GM23248 (cell line): ENCODE measurements at places on chromosomes 12 and 14. TPM values are rescaled to one million over a fixed set of nuclear protein-coding genes. Genes with fewer than 3 reads are reported as not detected.

- H3K4me3 ChIP-seq, result no peak overlapping the region
- no peak overlapping the region for H3K27ac ChIP-seq
- no peaks in the 10 kb centered on the region for H3K27me3 ChIP-seq
- H3K4me1 ChIP-seq, result no peaks in the 10 kb centered on the region
- no peaks in the 10 kb centered on the region for H3K36me3 ChIP-seq
- DNase-seq, result no peak
Observed at GRCh38 chr14:26820138-26820537, 222.3 kb upstream of the NOVA1 start.

DNA sequence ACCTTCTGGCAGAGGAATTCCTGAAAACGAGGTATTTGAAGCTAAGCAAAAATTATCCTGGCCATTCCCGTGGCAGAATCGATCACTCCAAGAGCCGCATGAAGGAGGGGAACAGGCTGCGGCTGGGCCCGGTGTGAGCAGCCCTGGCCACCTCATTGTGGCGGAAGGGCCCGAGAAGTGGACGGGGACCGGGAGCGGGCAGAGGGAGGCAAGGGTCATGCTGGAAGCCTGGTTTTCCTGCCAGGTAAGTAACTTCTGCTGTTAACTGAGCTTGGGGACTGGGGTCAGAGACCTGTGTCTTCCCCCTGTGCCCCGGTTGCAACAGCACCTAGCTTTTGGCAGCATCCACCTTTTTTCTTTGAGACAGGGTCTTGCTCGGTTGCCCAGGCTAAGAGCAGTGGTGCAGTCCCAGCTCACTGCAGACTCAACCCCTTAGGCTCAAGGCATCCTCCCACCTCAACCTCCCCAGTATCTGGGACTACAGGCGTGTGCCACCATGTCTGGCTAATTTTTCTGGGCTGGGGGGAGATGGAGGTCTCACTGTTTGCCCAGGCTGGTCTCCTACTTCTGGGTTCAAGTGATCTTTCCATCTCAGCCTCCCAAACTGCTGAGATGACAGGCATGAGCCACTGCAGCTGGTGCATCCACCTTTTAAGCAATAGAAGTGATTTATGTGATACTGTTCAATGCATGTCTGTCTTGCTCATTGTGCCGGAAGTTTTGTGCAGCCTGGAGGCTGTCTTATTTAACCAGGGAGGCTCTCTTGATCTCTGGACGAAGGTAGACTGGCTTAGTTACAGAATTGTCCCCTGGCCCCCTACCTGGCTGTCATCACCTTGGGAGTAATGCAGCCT, 174.0 kb upstream of the MYL2 start:
- no peaks in the 10 kb centered on the region for H3K36me3 ChIP-seq
- H3K4me1 ChIP-seq, result no peaks in the 10 kb centered on the region
- no peak for DNase-seq
- no peak overlapping the region for H3K27ac ChIP-seq

DNA sequence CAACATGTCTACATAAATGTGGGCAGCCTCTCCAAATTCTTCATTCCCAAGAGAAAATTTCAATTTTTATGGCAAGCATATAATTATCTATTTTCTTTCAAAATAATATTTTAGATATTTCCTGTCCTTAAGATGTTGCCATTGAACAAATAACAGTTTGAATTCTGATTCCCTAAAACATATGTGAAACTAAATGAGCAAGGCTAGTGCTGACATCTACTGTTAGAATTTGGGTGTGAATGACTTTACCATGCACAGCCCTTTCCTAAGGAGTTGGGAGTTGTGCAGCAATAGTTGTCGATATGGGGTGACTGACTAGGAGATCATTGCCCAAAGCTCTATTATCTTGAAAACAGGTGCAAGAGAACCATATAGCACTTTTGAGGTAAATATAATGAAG, 108.2 kb upstream of the SLC38A4 start:
- DNase-seq, result peak; percentile 78
- H3K27me3 ChIP-seq, result no peaks in the 10 kb centered on the region
- no peak overlapping the region for H3K27ac ChIP-seq
- H3K36me3 ChIP-seq, result no peaks in the 10 kb centered on the region

GRCh38 chr12:96749999-96750398, 157.1 kb upstream of the NEDD1 start:
- H3K27me3 ChIP-seq, result no peaks in the 10 kb centered on the region
- H3K27ac ChIP-seq, result no peak overlapping the region
- H3K4me1 ChIP-seq, result no peaks in the 10 kb centered on the region
- no peak overlapping the region for H3K4me3 ChIP-seq

DNA sequence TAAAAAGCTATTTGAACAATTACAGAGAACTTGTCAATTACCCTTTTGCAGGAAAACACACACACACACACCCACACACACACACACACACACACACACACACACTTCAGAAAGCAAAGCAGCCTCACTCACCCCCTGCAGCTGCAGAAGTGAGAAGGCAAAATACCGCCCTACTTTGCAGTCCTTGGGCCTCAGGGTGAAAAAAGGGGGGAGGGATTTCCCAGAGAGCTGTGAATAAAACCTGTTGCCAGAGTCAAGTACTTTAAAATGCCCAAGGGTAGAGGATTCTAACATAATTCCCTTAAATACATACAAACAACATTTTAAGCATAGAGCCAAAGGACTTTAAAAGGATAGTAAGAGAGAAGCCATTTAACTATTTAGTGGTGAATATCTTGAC, 285.9 kb downstream of the MDGA2 start:
- H3K36me3 ChIP-seq, result no peaks in the 10 kb centered on the region
- no peak overlapping the region for H3K4me3 ChIP-seq
- H3K27me3 ChIP-seq, result no peaks in the 10 kb centered on the region
- no peak overlapping the region for H3K27ac ChIP-seq
- no peak for DNase-seq

- 0 out of 2 replicates have a peak, but pooled peaks cover 6% of the 10 kb centered on the region for H3K4me1 ChIP-seq
- H3K4me3 ChIP-seq, result no peak overlapping the region
- no peak overlapping the region for H3K27ac ChIP-seq
- no peaks in the 10 kb centered on the region for H3K36me3 ChIP-seq
Observed at GRCh38 chr12:26868447-26869103, 35.6 kb upstream of the ITPR2 start.

- H3K4me1 ChIP-seq, result no peaks in the 10 kb centered on the region
- no peak overlapping the region for H3K27ac ChIP-seq
- H3K36me3 ChIP-seq, result no peaks in the 10 kb centered on the region
Observed at GRCh38 chr14:84351646-84352045, 1178.3 kb upstream of the FLRT2 start.

GRCh38 chr12:4369548-4369947, 10.0 kb downstream of the FGF23 start:
- no peaks in the 10 kb centered on the region for H3K4me1 ChIP-seq
- H3K27ac ChIP-seq, result no peak overlapping the region
- no peak for DNase-seq

- H3K36me3 ChIP-seq, result no peaks in the 10 kb centered on the region
- no peaks in the 10 kb centered on the region for H3K27me3 ChIP-seq
- H3K4me1 ChIP-seq, result peaks cover 21% of the 10 kb centered on the region
- no peak for DNase-seq
- H3K27ac ChIP-seq, result no peak overlapping the region
Observed at GRCh38 chr12:76628745-76629144, 69.2 kb upstream of the OSBPL8 start.

DNA sequence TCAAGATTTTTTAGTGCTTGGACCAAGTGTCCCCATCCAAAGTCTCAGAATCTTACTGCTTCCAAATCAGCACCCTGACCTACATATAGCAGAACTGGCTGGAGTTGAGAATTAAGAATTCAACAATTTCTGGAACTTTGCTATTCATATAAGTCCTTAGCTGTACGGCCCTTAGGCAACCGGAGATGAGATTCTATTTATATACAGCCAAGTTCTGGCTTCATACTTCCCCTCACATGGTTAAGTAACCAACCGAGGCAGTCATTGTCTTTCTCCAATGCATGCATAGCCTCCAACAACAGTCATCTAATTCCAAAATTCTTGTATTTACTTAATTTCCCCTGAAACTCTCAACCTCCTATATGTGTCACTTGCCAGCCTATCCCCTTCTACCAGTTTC, 76.6 kb downstream of the SINHCAF start:
- H3K36me3 ChIP-seq, result no peaks in the 10 kb centered on the region
- no peak for DNase-seq
- H3K27ac ChIP-seq, result no peak overlapping the region
- H3K27me3 ChIP-seq, result peaks cover 14% of the 10 kb centered on the region
- no peaks in the 10 kb centered on the region for H3K4me1 ChIP-seq

DNA sequence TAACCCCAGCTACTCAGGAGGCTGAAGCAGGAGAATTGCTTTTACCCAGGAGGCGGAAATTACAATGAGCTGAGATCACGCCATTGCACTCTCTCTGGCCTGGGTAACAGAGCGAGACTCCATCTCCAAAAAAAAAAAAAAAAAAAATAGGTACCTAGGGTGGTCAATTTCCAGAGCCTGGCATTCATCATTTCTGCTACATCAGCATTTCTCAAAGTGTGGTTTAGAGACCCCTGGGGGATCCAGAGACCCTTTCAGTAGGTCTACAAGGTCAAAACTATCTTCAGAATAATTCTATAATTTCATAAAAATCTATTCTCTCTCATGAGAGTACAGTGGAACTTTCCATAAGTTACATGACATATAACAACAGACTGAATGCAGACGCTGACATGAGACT, 19.9 kb downstream of the CERS5 start:
- peaks cover 6% of the 10 kb centered on the region; the same call in 1 of the 2 replicates for H3K36me3 ChIP-seq
- no peak overlapping the region for H3K27ac ChIP-seq
- peaks cover 9% of the 10 kb centered on the region for H3K4me1 ChIP-seq
- no peaks in the 10 kb centered on the region for H3K27me3 ChIP-seq

The POTEG gene
- total RNA-seq, result not detected in 2 replicates

The KRT83 gene
- total RNA-seq, result not detected in 2 replicates

- no peaks in the 10 kb centered on the region for H3K4me1 ChIP-seq
- H3K36me3 ChIP-seq, result no peaks in the 10 kb centered on the region
- H3K27ac ChIP-seq, result no peak overlapping the region
- H3K27me3 ChIP-seq, result peaks cover 81% of the 10 kb centered on the region
Observed at GRCh38 chr12:1844223-1844622, 23.9 kb downstream of the LRTM2 start.

DNA sequence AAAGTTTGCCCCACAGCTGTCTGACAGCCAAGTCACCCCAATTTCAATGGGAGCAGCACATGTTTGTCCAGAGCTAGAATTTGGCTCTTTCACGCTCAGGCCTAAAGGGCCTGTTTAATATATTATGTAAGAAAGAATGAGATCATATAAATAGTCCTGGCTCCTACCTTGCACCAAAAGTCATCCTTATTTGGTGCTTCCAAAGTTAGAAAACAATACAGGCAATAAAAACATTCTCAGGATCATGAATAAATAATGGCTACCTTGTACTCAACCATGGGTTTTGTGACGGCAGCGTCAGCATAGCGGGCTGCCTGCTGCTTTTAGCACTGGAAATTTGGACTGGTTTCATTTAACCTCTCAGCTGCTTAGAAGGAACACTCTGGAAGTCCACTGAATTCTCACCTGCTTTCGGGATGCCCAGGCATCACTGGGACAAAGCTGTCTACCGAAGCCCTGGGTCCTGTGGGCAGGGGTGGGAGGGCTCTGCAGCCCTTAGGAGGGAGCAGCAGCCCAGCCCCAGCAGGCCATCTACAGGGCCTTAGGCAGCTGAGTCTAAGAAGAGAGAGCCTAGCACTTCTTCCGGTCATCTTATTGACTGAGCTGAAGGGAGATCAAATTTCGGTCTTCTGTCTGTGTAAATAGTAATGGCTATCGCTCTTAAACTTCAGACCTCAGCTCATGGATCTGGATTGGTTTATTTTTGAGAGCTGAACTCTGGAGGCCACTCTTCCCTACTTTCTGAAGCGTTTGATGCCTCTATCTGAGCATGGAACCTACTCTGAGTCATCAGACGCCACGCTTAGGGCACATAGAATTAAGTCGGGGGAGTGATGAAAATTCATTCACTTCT, 106.5 kb downstream of the SAMD4A start:
- H3K27ac ChIP-seq, result no peak overlapping the region
- H3K4me3 ChIP-seq, result no peak overlapping the region
- no peaks in the 10 kb centered on the region for H3K36me3 ChIP-seq
- no peaks in the 10 kb centered on the region for H3K27me3 ChIP-seq
- H3K4me1 ChIP-seq, result peaks cover 44% of the 10 kb centered on the region

GRCh38 chr12:98385641-98386040, 129.7 kb upstream of the TMPO start:
- DNase-seq, result no peak
- peaks cover 24% of the 10 kb centered on the region; the same call in 1 of the 2 replicates for H3K27me3 ChIP-seq
- no peak overlapping the region for H3K4me3 ChIP-seq
- H3K36me3 ChIP-seq, result no peaks in the 10 kb centered on the region
- H3K4me1 ChIP-seq, result no peaks in the 10 kb centered on the region

The BMP4 gene
- not detected in 2 replicates for total RNA-seq

DNA sequence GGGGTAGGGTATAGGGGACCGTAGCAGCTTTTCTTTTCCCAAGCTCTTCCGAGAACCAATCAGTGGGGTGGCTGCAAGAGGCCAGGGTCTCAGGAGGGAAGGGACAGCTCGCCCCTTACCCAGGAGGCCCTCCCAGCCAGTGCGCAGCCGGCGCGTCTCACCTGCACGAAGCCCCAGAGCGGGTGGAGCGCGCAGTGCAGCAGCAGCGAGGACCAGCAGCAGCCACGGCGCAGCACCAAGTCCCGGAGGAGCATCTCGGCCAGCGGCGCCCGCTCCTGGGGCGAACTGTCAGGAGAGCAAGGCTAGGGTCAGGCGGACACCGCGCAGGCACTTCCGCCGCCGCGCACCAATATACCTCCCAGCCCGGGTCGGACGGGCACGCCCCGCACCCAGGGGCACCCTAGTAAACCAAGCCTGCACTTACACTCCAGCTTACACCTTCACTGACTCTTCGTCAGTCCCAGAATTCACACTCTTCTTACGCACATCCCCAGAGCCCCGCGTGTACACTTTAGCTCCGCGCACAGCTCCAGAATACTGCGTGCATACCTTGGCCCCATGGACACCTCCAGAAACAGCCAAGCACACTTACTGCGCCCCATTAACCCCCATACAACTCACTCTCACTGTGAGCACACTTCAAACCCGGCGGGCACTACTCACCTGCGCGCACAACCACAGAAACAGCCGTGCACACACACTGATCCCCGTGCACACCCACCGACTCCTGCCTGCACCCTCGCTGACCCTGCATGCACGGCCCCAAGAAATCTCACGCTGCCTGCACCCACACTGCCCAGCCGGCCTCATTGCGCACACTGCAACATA, 606 bp downstream of the PRIMA1 start:
- DNase-seq, result no peak
- no peak overlapping the region for H3K4me3 ChIP-seq
- H3K36me3 ChIP-seq, result no peaks in the 10 kb centered on the region
- no peaks in the 10 kb centered on the region for H3K4me1 ChIP-seq
- H3K27me3 ChIP-seq, result peaks cover 16% of the 10 kb centered on the region

DNA sequence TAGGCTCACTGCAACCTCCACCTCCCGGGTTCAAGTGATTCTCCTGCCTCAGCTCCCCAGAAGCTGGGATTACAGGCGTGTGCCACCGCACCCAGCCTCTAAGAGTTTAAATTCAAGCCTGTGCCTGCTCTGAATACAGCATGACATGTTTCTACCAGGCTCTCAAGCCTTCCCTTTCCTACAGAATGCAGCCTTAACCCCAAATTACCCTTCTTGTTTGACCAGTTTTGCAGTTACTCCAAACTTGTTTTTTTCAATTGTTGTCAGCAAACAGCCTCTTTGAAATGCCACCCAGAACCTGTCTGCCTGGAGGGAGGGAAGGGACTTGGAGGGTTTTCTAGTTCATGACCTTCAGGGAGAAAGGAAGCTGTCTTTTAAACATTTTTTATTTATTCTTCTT, 15.4 kb downstream of the GLTP start:
- no peaks in the 10 kb centered on the region; the same call in 1 of the 2 replicates for H3K4me1 ChIP-seq
- no peak overlapping the region for H3K27ac ChIP-seq
- no peaks in the 10 kb centered on the region for H3K36me3 ChIP-seq
- H3K4me3 ChIP-seq, result no peak overlapping the region
- H3K27me3 ChIP-seq, result no peaks in the 10 kb centered on the region

- no peaks in the 10 kb centered on the region for H3K27me3 ChIP-seq
- no peak overlapping the region for H3K27ac ChIP-seq
- peaks cover 4% of the 10 kb centered on the region; the same call in 1 of the 2 replicates for H3K36me3 ChIP-seq
- DNase-seq, result no peak
- H3K4me3 ChIP-seq, result no peak overlapping the region
- H3K4me1 ChIP-seq, result peaks cover 11% of the 10 kb centered on the region; the same call in 1 of the 2 replicates
Observed at GRCh38 chr12:112178796-112179195, 53.4 kb downstream of the TRAFD1 start.

The PPP4R4 gene
- under 0.01 and 0.22 TPM in 2 replicates for total RNA-seq
